Uterus (tissue), 4 donors: ENCODE measurements at places on chromosomes 1 and 21. TPM values are rescaled to one million over a fixed set of nuclear protein-coding genes. Genes with fewer than 3 reads are reported as not detected.

The BEND5 gene
- total RNA-seq: 4.1 TPM

The SYCP1 gene
- not detected for total RNA-seq

The TRAF3IP3 gene
- not detected for total RNA-seq

The SV2A gene
- total RNA-seq: 6.8 TPM

GRCh38 chr1:59214248-59215208 is 82.4 kb upstream of the FGGY start:
- no peak for DNase-seq
- H3K36me3 ChIP-seq: no peaks in the 10 kb centered on the region
- H3K27ac ChIP-seq: no peak overlapping the region
- H3K4me3 ChIP-seq: no peak overlapping the region
- H3K4me1 ChIP-seq: no peaks in the 10 kb centered on the region

The AMPD1 gene
- total RNA-seq: not detected

The VWA5B1 gene
- total RNA-seq: not detected

GRCh38 chr1:111888740-111889376 is 100.6 kb downstream of the KCND3 start:
- no peaks in the 10 kb centered on the region for H3K36me3 ChIP-seq
- no peaks in the 10 kb centered on the region for H3K27me3 ChIP-seq
- no peaks in the 10 kb centered on the region for H3K4me1 ChIP-seq
- DNase-seq: no peak
- H3K4me3 ChIP-seq: no peak overlapping the region

DNA sequence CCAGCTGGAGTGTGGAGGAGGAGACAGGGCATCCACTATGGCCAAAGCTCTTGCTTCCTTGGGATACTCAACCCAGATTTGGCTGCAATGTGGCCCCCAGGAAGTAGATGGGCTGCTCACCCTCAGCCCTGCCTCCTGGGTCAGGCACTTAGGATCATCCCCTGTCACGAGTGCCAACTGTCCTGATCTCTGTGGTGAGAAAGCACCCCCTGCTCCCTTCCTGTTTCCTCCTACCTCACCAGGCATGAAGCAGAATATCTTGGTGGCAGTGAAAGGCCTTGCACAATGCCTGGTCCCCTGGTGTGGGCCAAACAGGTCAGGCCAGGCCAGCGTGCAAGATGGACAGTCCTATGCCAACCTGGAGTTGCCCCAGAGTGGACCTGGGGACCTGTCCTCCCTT is 211.7 kb downstream of the GRIK3 start:
- H3K36me3 ChIP-seq: no peaks in the 10 kb centered on the region
- no peaks in the 10 kb centered on the region for H3K27me3 ChIP-seq
- H3K27ac ChIP-seq: no peak overlapping the region
- no peaks in the 10 kb centered on the region for H3K4me1 ChIP-seq
- H3K4me3 ChIP-seq: no peak overlapping the region

- H3K27ac ChIP-seq: no peak overlapping the region
- H3K4me3 ChIP-seq: no peak overlapping the region
- no peaks in the 10 kb centered on the region for H3K36me3 ChIP-seq
- H3K4me1 ChIP-seq: no peaks in the 10 kb centered on the region
- no peak for DNase-seq
- no peaks in the 10 kb centered on the region for H3K27me3 ChIP-seq
Measured at GRCh38 chr1:209600541-209600940, 17.0 kb downstream of the CAMK1G start.

DNA sequence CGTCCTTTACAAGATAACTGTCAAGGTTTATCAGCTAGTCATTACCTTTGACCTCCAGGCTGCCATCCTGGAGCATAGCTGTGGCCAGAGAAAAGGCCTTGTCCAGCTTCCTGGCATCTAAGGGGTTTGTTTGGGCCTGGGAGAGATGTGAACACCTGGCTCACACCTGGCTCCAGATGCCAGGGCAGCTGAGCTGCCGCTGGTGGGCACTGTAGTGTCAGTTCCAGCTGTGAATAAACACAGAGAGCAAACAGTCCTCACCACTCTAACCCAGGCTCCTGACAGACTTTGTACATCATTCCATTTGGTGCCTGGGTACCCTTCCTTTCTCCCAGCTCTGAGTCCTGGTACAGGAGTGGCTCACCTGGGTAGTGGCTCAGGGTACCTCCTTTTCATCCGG is 14.3 kb upstream of the KCNA10 start:
- H3K27ac ChIP-seq: no peak overlapping the region
- H3K36me3 ChIP-seq: no peaks in the 10 kb centered on the region
- H3K4me3 ChIP-seq: no peak overlapping the region

The KRTAP25-1 gene
- total RNA-seq: not detected

DNA sequence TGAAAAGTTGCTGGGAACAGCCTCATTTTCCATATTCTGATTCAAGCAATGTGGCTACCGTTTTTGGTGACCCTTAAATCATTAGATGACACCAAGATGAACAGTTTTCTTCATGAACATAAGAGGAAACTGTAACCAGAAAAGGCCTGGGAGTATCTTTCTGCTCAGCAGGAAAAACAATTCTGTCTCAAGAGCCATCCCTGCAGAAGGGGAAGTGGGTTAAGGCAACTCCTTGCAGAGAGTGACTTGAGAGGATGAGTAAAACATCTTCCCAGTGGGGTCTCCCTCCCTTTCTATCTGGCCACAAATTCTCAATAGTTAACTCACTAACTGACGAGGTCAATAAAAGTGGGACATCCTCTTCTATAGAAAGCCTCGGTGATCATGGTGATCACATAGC is 187.6 kb upstream of the NRIP1 start:
- no peak overlapping the region for H3K27ac ChIP-seq
- no peaks in the 10 kb centered on the region for H3K36me3 ChIP-seq
- H3K4me1 ChIP-seq: no peaks in the 10 kb centered on the region
- DNase-seq: no peak
- no peak overlapping the region for H3K4me3 ChIP-seq

The SLC26A9 gene
- total RNA-seq: not detected

The PTAFR gene
- total RNA-seq: 2.7 TPM

The TSTD1 gene
- total RNA-seq: 5.6 TPM

GRCh38 chr1:15304708-15305467 is 57.9 kb downstream of the FHAD1 start:
- peak; percentile 33 for DNase-seq
- no peak overlapping the region for H3K27ac ChIP-seq
- H3K4me3 ChIP-seq: no peak overlapping the region
- H3K4me1 ChIP-seq: no peaks in the 10 kb centered on the region
- no peaks in the 10 kb centered on the region for H3K27me3 ChIP-seq
- H3K36me3 ChIP-seq: no peaks in the 10 kb centered on the region

The ALPL gene
- 6.4 TPM for total RNA-seq

- H3K4me1 ChIP-seq: no peaks in the 10 kb centered on the region
- peak; percentile 46 for DNase-seq
- no peaks in the 10 kb centered on the region for H3K36me3 ChIP-seq
Measured at GRCh38 chr1:211648980-211649934, 26.2 kb downstream of the NEK2 start.

- peak; percentile 61 for DNase-seq
- no peaks in the 10 kb centered on the region for H3K36me3 ChIP-seq
- no peaks in the 10 kb centered on the region for H3K4me1 ChIP-seq
- H3K27ac ChIP-seq: peak within 1 kb of the TSS; percentile 78
- H3K4me3 ChIP-seq: no peak within 1 kb of the TSS
Measured at GRCh38 chr1:150507912-150508864, at the start of gene ECM1. Gene ECM1 (plus strand): TSS chr1:150508109. CDS start chr1:150508210, 101 bp downstream.

The DIO1 gene
- not detected for total RNA-seq

The KPRP gene
- not detected for total RNA-seq
